ENCODE measurements at places on chromosomes 13 and 19.

GRCh38 chr13:30759748-30760147 is 24.4 kb downstream of the ALOX5AP start:
- no peak for DNase-seq

GRCh38 chr13:21913010-21913409 is 242.1 kb downstream of the FGF9 start:
- no peak for DNase-seq

DNA sequence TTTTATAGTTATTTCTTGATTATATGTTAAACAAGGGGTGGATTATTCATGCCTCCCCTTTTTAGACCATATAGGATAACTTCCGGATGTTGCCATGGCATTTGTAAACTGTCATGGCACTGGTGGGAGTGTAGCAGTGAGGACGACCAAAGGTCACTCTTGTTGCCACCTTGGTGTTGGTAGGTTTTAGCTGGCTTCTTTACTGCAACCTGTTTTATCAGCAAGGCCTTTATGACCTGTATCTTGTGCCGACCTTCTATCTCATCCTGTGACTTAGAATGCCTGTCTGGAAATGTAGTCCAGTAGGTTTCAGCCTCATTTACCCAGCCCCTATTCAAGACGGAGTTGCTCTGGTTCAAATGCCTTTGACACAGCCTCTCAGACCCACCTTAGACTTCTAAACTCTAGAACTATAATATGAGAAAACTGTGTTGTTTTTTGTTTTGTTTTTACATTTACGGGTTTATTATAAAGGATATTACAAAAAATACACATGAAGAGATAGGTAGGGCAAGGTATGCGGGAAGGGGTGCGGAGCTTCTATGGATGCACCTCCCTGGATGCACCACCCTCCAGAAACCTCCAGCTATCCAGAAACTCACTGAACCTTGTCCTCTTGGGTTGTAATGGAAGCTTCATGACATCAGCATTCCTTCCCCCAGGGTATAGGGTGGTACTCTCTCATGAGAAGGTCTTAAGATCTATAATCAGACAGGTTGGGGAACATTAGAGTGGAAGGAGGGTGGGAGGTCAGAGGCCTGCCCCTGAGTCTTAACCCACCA is 15.8 kb upstream of the SPRYD7 start:
- DNase-seq, result no peak

DNA sequence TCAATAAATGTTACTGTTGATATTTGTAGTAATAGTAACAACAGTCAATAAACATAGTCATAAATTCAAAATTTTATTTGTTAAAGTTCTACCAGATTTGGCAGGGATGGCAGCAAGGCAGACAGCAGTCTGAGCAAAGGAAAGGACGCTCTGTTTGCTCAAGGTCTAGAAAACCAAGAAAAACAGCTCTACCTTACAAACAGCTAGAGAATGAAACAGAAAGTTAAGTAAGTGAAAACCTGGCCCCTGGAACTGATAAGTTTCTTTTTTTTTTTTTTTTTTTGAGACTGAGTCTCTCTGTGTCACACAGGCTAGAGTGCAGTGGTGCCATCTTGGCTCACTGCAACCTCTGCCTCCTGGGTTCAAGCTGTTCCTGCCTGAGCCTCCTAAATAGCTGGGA is 27.9 kb downstream of the ENOX1 start:
- DNase-seq, result no peak

GRCh38 chr13:45385907-45386553 is 32.1 kb downstream of the SLC25A30 start:
- DNase-seq, result no peak

DNA sequence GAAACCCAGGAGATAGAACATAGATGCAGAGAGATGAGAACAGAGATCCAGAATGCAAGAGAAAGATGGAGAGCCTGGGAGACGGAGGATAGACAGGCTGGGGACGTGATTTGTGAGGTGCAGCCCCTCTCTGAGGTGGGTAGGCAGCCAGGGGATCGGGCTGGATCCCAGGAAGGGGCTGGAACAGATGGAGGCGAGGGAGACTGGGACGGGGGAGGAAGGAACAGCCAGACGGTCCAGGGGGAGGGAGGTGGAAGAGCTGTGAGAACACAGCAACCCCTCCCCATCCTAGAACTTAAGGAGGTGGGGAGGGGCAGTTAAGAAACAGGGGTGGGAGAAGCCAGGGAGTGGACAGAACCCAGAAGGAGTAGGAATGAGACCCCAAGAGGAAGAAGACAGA is 3.1 kb downstream of the SLC17A7 start:
- no peak for DNase-seq

DNA sequence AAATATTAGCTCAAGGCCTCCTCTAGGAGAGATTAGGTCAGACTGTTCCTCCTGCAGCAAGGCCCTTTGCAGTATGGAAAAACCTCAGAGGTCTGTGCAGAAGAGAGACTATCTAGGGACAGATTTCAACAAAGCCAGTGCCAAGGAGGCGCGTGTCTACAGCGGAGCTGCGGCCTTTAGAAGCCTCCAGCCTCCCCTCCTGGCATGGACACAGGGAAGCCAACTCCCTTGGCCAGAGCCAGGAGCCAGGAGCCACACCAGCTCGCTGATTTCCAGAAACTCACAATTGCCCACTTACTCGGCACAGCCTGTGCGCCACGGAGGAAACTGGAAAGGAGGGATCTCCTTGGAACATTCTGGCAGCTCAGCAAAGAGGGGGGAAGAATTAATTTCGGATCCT is 63.4 kb downstream of the INSR start:
- no peak for DNase-seq

DNA sequence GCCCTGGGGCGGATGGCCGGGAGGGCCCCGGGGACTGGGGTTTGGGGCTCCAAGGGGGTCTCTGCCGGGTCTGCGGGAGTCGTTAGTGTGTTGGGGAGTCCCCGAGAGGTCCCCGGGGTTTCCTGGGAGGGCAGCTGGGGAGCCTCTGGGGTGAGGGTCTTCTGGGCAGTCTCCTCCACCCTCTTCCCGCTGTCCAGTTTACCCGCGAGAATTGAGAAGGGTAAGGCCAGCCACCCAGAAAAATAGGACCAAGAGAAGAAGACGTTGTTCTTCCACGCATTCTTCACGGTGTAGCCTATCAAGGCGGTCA is 1.0 kb upstream of the ETFB start:
- no peak for DNase-seq

GRCh38 chr19:48424694-48425219 is 21.0 kb upstream of the GRWD1 start:
- no peak for DNase-seq

- DNase-seq, result no peak
These were observed 43.5 kb downstream of the TRPM4 start for GRCh38 chr19:49201042-49201441.

GRCh38 chr19:15631817-15632216 is 8.9 kb upstream of the CYP4F3 start:
- DNase-seq, result no peak

- DNase-seq, result no peak
These were observed 204.3 kb upstream of the IPO5 start for GRCh38 chr13:97749174-97749573.

DNA sequence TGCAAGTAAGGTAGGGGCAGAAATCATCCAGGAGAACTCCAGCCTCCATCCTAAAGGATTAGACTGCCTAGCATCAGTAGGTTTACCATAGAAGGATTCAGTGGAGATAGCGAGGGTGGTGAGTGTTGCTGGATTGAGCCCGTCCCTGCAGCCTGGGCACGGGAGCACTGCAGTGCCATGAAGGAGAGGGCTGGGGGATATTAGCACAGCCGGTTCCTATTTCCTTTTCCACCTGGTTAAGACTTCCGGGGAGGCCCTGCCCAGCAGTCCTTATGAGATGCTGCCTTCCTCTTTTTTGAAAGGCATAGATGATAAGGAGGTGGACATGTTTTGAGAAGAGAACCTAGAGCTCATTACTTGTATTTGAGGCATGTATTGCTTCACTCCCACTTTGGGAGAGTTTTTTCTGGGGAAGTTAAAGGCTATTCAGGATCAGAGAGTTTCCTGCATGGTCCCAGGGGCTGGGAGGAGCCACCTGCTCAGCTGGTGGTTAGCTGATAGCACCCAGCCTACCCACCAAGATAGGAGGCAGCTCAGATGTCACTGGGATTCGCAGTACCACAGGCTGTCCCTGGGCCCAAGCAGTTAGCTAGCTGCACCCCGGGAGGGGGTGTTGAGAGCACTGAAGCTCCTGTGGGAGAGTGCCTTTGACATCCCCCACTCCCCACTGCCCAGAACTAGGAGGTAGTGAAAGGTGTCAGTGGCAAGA is 17.2 kb downstream of the ACTN4 start:
- no peak for DNase-seq

- DNase-seq, result no peak
These were observed 1.3 kb upstream of the FFAR1 start for GRCh38 chr19:35346193-35347052.

DNA sequence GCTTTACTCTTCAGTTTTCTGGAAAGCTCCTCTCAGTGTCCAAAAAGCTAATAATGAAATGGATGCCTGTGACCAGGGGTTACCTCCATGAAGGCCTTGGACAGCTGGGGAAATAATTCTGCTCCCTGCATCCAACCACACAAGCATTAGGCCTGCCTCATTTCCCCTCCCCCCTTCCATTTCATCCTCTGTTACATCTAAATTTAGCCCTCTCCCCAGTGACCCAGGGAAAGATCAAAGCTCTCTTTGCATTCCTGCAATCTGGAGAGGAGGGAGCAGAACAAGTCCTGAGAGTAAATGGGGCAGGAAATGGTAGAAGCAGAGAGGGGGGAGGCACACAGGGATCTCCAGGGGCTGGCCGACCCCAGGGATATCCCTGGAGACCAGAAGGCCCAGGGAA is 452.7 kb downstream of the TSHZ3 start:
- no peak for DNase-seq

DNA sequence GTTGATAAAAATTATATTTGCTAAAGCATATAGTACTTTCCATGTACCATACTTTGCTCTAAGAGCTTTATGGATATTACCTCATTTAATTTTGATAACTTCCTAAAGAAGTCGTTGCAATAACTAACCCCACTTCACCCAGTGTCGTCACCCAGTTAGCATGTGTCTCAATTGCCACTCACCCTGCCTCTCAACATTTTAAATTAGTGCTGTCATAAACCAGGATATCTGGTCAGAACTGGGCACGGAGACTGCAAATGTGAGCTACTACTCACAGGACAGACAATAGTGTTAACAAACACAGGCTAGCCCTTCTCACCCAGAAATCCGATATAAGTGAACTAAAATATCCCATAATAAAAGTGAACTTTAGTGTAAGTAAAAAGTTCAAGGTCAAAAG is 430.6 kb downstream of the KLF12 start:
- no peak for DNase-seq

DNA sequence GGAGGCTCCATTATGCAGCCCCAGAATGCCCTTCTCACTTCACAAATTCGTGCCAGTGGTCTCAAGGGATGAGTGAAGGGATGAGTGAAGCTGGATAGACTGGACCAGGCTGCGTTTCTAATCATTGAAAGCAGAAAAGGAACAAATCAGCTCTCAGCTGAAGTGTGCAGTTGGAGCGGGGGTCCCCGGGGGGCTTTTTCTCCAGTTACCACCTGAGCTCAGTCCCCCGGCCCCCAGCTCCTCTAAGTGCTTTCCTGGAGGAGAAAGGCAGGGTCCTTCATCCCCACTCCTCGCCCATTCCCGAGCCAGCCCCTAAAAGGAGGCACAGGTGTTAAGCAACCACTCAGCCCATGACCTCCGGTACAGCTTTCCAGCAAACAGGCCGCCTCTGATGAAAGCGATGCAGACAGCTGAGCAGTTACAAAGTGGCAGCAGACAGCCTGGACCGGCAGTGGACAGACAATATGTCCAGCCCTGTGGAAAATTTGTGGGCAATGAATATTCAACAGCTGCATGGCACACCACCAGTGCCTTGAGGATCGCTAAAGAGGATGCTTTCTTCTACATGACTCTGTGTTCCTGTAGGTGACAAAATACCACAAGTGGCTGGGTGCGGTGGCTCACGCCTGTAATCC is 110.7 kb upstream of the UBL3 start:
- DNase-seq, result no peak

DNA sequence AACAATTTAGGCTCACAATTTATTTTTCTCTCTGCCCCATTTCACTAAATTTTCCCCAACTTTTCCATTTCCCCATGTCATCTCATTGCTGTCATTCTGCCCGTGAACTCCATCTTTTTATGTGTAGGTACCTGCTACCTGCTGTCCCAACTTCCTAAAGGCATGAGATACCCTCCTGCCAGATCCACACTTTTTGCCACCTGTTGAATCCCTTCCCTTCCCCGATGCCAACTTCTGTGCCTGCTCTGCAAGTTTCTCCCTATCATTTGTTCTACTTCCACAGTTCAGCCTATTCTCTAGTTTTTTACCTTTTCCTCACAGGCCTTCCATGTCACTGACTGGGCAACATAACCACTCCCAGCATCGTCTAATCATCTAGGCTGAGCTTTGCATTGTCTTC is 607.5 kb upstream of the KLF12 start:
- DNase-seq, result no peak

GRCh38 chr13:97342136-97342535 is 91.8 kb upstream of the RAP2A start:
- no peak for DNase-seq
